ENCODE measurements at places on chromosomes 4 and X. TPM values are rescaled to one million over a fixed set of nuclear protein-coding genes. Genes with fewer than 3 reads are reported as not detected.

Gene CCSER1
- total RNA-seq = 3.2 TPM

Gene ABCG2
- total RNA-seq = 2.5 TPM

Gene SCARB2
- total RNA-seq = 67.4 TPM

Gene VCX
- total RNA-seq = 20.5 TPM

Gene GPRASP2
- 3.5 TPM for total RNA-seq

Gene CT45A1
- 103 TPM for total RNA-seq

Gene CCDC149
- total RNA-seq = 6.9 TPM

Gene COL4A6
- not detected for total RNA-seq

Measured in A375 (cell line).